ENCODE measurements at places on chromosomes 11 and 22. TPM values are rescaled to one million over a fixed set of nuclear protein-coding genes. Genes with fewer than 3 reads are reported as not detected.

- DNase-seq, result no peak
Measured at GRCh38 chr22:37996079-37996478, 11.7 kb upstream of the SOX10 start.

DNA sequence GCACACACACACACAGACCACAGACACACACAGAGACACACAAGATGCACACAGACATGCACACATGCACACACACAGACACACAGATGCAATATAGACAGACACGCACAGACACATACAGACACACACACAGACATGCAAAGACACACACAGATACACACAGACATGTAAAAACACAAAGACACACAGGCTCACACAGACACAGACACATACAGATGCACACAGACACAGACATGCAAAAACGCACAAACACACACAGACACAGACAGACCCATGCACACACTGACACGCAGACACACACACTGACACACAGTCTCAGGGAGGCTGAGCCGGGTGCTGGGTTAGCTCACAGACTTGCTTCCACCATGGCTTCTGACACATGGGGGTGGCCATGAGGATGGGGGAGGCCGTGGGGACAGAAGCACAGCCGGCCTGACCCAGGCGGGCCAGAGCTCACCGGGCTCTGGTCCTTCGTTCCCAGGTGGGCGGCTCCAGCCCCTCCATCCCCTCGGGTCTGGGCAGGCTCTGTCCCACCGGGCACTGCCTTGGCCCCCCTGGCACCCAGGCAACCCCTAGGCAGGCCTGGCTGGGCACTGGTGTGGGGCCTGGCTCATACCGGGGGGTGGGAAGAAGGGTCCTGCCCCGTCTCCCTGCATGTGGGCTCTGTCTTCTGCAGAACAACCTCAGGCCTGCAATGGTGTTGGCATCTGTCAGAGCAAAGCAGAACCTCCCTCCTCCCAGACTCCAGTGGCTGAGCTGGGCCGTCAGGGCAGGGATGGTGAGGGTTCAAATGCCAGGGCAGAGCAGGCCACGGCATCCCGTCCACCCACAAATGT is 1489.5 kb downstream of the BRD1 start:
- no peak for DNase-seq

DNA sequence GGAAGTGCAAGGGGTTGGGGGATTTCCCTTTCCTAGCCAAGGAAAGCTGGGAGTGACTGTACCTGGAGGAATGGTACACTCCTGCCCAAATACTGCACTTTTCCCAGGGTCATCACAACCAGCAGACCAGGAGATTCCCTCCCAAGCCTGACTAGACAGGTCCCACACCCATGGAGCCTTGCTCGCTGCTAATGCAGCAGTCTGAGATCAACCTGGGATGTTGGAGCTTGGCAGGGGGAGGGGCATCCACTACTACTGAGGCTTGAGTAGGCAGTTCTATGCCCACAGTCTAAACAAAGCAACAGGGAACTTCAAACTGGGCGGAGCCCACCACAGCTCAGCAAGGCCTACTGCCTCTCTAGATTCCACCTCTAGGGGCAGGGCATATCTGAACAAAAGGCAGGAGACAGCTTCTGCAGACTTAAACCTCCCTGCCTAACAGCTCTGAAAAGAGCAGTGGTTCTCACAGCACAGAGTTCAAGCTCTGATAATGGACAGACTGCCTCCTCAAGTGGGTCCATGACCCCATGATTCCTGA is 58.5 kb downstream of the SLC22A9 start:
- DNase-seq, result no peak

GRCh38 chr11:57979532-57980079 is 44.1 kb upstream of the OR9Q1 start:
- DNase-seq, result no peak

DNA sequence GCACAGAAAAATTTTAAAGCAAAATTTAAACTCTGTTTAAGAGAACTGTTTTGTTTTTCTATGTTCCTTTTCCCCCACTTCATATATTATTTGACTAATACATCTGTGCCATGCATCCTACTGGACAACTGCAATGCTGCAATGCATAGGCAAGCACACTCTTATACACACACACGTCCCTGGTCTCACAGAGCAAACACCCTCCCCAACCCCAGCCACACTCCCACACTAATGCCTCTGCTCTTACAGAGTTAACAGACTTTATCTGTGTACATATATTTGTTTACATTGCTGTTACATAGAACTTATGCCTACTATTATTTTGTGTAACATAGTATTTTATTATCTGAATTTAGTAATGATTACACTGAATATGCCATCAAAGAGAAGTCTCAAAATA is 25.5 kb upstream of the CTSC start:
- no peak for DNase-seq

DNA sequence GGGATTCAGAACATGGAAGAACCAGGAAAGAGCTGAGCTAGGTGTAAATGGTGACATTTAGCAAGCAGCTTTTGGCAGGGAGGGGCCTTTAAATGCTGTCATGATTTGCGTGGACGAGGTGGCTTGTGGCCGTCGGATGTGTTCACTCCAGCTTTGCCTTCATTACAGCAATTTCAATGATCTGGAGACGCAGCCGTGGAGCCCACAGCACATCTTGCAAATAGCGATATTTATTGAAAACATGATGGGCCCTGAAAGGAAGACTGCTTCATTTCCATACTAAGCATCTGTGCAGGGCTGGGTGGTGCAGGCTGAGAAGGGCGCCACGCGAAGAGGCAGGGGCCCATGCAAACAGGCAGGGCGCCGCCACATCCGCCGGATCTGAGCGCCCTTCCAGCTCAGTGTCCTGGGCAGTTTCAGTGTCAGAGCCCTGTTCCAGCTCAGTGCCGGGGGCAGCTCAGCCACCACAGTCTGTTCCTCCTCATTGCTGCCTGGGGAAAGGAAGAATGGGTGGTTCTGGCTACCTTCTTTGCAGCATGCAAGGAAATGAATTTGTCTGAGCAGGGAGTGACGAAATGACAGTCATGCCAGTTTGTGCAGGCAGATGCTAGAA is 111.1 kb upstream of the TTC12 start:
- DNase-seq, result no peak

- peak; percentile 32 for DNase-seq
Measured at GRCh38 chr11:117144477-117145392, 648 bp downstream of the PAFAH1B2 start.

- no peak for DNase-seq
Measured at GRCh38 chr22:19607192-19608002, 83.2 kb upstream of the CLDN5 start.

DNA sequence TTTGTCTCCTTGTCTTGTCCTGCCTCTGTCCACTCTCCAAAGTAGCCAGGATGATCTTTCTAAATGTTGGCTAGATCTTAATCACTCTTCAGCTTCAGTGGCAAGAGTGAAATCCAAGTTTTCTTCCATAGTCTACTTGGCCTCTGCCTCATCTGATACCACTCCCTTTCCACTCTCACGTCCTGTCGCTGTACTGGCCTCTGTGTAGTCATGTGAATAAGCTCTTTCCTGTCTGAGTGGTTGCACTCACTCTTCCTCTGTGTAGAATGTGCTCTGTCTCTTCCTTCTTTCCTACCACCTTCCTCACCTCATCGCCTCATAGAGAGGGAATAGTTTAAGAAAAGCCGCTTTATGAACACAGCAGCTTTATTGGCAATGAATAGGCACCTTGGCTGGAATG is 86.5 kb downstream of the WNT11 start:
- no peak for DNase-seq

- DNase-seq, result no peak
Measured at GRCh38 chr11:131300439-131300717, 70.0 kb upstream of the NTM start.

DNA sequence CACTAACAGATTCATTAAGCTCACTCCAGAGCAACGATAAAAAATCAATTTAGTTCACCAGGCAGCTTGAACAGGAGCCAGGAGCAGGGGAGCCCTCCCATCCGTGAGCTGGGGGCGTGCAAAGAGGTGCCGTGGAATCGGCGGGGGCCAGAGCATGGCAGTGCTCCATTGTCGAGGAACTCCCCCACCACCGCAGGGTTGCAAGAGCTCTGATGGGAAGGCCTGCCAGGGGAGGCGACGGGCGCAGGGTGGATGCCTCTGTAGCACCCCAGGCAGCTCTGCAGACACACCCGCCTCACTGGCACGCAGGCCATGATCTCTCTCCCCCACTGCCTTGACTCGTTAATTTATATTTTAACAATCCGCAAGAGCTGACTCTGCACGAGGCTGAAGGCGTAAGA is 433.2 kb downstream of the MIAT start:
- DNase-seq, result no peak

- no peak for DNase-seq
Measured at GRCh38 chr11:1942558-1943260, 4.4 kb upstream of the MRPL23 start.

DNA sequence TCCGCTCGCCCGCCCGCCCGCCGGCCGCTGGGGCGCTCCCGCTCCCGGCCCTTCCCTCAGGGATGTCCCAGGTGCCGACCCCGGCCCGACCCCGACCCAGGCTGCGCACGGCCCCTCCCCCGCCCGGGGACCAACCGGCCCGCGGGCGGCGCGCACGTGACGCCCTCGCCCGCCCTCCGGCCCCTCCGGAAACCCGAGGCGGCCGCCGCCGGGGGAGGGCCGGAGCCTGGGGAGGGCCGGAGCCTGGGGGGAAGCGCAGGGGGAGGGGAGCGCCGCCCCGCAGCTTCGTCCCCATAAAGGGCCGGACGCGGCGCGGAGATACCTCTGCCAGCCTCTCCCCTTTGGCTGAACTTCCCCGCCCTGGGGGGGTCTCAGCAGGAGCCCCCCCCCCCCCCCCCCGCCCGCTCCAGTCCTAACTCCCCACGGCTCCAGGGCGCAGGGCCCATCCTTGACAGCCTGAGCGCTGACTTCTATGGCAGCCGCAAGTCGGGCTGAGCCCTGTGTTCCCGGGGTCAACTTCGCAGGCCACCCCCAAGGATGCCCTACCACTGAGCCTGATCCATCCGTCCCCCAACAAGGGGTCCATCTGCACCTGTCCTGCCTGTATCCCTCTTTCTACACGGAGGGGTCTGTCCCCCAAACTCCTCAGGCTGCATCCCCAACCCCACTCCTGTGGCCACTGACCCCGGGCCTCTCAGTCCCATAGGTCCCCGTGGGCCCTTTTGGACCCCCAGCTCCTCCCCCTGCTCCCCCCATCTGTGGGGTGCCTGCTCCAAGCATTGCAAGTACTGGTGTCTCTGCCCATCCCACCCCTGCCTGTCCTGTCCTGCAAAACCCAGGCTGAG is at the start of gene MAPK12:
Gene MAPK12 (minus strand): TSS at position 69 of the 845 bp plus-strand sequence. CDS start 174 bp downstream, outside the sequence.
- no peak for DNase-seq

DNA sequence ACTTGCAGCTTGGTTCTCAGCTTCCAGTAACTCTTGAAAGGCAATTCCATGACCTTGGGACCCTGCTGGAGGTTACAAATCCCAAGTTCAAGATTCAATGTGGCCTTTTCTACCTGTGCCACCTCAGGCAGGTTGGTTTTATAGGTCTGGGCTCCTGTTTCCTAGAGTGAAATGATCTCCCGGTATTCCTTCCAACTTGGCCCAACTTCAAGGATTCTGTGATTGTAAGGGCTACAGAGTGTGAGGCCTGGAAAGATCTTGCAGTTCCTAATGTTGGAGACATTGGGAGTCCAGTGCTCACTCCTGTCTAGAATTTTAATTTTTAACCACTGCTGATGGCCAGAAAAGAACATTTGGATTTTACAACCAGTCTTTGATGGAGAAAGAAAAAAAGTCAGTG is 91.6 kb downstream of the LDLRAD3 start:
- DNase-seq, result no peak

DNA sequence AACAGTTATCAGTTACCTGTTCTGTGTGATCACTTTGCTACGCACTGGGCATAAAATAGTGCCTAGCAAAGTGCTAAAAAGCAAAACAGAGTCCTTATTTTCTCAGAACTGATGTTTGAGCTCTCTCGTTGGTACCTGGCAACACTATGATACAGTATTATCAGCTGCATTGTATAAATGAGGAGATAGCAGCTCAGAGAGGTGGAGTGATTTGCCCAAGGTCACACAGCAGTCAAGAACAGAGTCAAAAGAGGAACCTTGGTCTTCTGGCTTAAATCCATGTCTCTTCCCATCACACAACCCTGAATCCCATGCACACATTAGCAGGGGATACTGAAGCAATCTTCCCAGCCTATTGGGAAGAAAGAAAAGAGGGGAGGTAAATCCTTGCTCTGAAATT is 580.5 kb downstream of the SOX6 start:
- DNase-seq, result no peak

- DNase-seq, result peak; percentile 68
Measured at GRCh38 chr22:24208012-24208749, 26.9 kb downstream of the SUSD2 start.

GRCh38 chr22:37196539-37197450 is 8.7 kb upstream of the C1QTNF6 start:
- DNase-seq, result peak; percentile 65

DNA sequence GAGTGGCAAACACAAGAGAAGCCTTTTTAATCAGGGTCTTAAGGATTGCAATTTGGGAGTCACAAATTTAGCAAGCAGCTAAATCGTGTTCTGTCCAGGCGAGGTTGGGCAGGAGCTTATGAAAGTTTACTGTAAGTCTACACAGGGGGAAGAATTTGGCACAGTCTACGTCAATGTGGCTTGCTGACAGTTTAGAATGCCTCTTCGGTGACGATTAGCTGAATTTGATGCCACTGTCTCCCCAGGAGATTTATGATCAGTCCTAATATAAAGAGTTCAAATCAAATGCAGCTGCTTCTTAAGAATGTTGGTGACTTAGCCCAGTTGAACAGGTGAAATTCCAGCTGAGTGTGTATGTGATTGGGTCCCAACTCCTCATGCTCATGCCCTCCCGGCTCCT is 114.1 kb upstream of the CLPB start:
- DNase-seq, result no peak

DNA sequence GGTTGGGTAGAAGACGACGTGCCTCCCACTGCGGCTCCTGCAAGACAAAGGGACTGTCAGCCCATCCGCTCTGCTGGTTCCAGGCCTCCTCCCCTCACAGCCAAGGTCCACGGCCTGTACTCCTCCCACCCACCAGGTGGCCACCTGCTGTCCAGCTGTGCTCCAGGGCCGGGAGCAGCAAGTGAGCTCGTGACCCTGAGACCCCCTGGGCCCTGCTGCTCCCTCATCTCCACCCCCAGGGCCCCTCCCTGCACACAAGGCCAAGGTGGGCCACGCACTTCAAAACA is 27.4 kb downstream of the TSPAN4 start:
- no peak for DNase-seq

ZNF214 gene
- total RNA-seq, result 5.5 TPM

TREH gene
- not detected for total RNA-seq

SMTNL1 gene
- not detected for total RNA-seq

LMO2 gene
- 1.4 TPM for total RNA-seq

APLNR gene
- total RNA-seq, result not detected

CREB3L1 gene
- total RNA-seq, result 1.3 TPM

NXPE4 gene
- not detected for total RNA-seq

C11orf86 gene
- not detected for total RNA-seq

TMEM179B gene
- total RNA-seq, result 85.5 TPM

ADAMTS8 gene
- total RNA-seq, result not detected

GPR83 gene
- total RNA-seq, result 0.06 TPM

UPK3A gene
- not detected for total RNA-seq

Data from H4 (cell line).